Cerebellar nuclear complex (tissue), 1 donor: ENCODE measurements at places on chromosomes 13 and 19.

DNA sequence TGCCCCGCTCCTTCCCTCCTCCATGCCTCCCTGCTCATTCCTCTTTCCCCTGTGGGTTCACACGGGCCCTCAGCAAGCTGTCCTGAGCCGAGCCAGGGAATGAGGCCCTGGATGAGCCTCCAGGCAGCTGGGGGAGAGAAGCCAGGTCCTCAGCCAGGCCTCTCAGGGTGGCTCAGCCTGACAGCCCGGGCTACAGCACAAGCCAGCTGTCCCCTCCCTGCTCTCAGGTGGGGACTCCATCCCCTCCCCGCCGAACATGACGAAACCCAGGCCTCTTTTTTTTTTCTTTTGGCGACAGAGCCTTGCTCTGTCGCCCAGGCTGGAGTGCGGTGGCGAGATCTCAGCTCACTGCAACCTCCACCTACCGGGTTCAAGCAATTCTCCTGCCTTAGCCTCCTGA lies 40.0 kb upstream of the MATK start:
- DNase-seq = no peak

DNA sequence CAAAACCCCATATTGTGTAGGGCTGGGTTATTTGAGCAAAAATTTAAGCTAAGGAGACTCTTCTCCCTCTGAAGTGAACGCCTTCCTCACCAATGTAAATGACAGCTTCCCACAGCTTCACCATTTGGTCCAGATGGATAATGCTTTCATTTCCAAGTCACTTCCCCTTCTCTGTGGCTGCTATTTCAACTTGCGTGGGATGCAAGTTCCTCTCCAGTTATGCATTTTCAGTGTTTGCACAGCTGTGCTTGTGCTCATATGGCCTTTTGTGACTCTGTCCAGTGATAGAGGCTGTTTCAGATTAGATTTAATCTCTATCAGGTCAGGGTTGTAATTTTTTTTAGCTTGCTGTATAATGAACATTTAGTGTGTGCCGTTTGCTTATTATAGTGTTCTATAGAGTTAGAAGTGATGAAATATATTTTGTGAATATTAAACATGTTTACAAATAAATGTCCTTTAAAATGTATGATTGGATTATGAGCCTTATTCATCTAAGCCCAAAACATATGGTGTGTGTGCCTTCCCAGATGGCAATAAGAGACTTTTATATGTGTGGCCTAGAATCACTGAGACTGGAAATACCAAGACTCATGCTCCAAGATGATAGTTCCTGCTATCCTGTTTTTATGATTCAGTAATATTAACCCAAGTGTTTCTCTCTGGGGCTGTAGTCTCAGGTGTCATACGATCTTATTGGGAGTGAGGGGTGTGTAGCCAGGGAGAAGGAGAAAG lies 86.6 kb downstream of the TNFRSF19 start:
- DNase-seq = no peak

DNA sequence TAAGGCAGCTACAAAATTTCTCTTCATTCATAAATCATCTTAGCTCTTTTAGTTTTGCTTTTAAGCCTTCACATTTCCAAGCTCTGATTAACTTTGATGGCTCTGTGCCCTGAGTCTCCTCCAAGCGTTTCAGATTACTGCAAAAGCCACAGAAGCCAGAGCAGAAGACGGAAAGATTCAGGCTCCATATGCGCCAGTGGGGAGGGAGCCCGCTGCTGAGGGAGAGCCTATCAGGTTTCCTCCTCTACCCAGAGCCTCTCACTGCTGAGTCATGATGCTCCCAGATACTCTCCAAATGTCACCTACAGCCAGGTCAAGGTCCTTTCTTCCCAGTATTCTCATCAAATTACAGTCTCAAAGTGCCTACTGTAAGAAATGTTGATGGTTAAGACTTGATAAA lies 193.6 kb downstream of the RAP2A start:
- DNase-seq = no peak

DNA sequence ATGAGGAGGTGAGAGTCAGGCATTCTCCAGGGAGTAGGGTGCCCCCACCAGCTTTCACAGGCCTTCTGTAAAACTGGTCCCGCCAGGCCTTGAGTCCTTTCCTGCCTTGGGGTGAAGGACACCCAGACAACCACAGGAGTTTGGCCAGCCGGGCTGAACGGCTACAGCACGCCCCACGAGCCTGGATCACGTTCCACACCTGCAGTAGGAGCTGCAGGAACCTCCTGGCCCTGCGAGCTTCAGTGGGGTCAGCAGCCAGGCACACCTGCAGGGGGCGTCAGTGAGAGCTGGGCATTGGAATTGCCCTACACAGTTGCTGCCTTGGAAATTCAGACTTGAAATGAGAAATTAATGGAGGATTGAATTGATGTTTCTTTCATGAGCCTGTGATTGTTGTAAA lies 45.7 kb downstream of the COL4A2 start:
- DNase-seq = no peak

DNA sequence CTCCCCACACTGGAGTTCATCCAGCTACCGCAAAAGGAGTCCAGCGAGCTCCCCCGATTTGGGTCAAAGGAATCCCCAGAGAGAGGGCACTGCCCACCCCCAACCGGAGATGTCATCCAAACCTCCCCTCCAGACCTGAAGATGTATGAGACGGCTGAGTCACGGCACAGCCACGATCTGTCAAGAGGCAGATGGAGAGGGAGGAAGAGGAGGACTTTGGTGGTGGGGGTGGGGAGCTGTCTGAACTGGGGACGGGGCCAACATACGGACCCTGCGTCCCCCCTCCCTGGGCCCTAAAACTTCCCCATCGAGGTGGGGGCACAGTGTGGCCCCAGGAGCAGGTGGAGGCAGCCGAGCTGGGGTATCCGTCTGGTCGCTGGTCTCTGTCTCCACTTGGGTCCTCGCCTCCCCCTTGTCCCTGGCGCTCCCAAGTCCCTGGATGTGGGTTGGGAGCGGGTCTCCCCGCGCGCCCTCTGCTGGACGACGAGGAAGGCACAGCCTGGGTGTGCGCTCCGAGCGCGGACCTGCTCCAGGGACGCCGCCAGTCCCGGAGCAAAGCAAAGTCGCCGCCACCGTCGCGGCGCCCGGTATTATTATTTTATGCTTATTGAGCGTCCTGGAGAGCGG lies 3.8 kb downstream of the PDE4A start:
- no peak for DNase-seq

GRCh38 chr19:17830567-17831418 lies 9.5 kb upstream of the INSL3 start:
- peak; percentile 90 for DNase-seq

GRCh38 chr13:21235174-21235573 lies 58.7 kb downstream of the MRPL57 start:
- DNase-seq = no peak
